ENCODE measurements at places on chromosomes 7 and 10. TPM values are rescaled to one million over a fixed set of nuclear protein-coding genes. Genes with fewer than 3 reads are reported as not detected.

Gene FKBP9
- 166 TPM for total RNA-seq

Gene PITX3
- not detected for total RNA-seq

Gene SPACDR
- total RNA-seq: not detected

Gene SPDYE6
- not detected for total RNA-seq

Gene WIPF3
- total RNA-seq: 3.7 TPM

Gene SPDYE2B
- total RNA-seq: not detected

All from thoracic aorta (tissue), 2 donors.